ENCODE measurements at places on chromosomes 2 and 18.
A peak's percentile ranks its signal among the peaks of the same experiment; 100 is the strongest.

DNA sequence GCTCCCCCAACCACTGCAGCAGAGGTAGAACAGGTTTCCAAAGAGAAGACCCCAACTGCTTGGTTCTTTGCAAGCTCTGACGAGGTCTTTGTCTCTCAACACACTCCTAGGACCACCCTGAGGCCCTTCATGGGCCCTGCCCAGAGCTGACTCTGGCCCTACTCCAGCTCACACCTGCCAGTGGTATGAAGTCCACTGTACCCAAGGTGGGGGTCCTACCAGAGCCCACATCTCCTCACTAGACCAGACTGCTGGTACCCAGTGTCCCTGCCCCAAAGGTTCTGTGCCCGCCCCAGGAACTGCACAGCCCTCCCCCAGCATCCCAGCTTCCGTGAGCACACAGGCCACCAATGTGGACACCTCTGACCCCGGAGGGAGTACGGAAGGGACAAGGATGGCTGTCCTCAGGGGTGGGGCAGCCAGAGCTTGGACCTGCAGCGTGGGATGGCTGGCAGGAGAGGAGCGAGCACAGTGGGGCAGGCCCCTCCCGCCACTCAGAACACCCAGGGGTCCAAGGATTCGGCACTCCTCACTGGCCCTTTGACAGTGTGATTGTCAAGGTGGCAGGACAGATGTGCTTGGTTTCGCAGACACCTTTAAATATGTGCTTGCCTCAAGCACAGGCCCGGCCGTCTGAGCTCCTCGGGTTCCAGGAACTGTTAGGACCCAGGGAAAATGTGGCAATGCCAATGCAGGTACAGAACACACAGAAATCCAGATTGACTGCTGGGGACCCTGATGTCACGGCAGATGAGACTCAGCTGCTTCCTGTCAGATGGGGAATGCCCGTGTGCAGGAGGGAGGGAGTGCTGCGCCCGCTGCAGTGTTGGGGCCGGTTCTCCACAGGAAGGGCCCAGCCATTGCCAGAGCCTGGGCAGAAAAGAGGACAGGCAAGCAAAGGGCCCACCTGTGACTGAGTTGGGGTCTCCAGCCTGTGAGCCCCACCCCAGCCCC lies 51.2 kb downstream of the MTERF4 start:
- no peak for DNase-seq

GRCh38 chr2:151826737-151827157 lies 1.5 kb downstream of the ARL5A start:
- peak; percentile 33 for DNase-seq

GRCh38 chr2:120348134-120348736 lies 2.3 kb downstream of the INHBB start:
- no peak for DNase-seq

- no peak for DNase-seq
Observed at GRCh38 chr2:208827549-208828221, 421.1 kb downstream of the PTH2R start.

- no peak for DNase-seq
Observed at GRCh38 chr2:102504833-102505232, 31.8 kb downstream of the SLC9A4 start.

DNA sequence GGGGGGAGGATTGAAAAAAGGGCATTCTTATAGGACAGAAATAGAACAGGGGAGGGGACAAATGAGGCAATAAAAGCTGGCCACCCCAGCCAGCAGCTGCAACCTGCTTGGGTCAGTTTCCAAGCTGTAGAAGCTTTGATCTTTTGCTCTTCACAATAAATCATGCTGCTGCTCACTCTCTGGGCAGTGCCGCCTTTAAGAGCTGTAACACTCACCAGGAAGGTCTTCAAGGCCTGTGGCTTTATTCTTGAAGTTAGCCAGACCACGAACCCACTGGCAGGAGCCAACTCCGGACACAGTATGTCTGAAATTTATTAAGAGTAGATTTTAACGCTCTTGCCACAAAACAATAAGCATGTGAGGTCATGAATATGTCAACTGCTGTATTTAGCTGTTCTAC lies 649.9 kb upstream of the RAB6C start:
- DNase-seq = no peak

- no peak for DNase-seq
Observed at GRCh38 chr18:58988600-58988999, 123.9 kb downstream of the ZNF532 start.

Measured in astrocyte of the spinal cord (primary cell).